Activated T-cell treated with anti-CD3 and anti-CD28 coated beads, Interleukin-2, amount 50 U/mL, for 24 hours (primary cell): ENCODE measurements at places on chromosomes 16 and 17.

- DNase-seq, result peak; percentile 85
Measured at GRCh38 chr17:76014100-76014924, 12.8 kb downstream of the EVPL start.

DNA sequence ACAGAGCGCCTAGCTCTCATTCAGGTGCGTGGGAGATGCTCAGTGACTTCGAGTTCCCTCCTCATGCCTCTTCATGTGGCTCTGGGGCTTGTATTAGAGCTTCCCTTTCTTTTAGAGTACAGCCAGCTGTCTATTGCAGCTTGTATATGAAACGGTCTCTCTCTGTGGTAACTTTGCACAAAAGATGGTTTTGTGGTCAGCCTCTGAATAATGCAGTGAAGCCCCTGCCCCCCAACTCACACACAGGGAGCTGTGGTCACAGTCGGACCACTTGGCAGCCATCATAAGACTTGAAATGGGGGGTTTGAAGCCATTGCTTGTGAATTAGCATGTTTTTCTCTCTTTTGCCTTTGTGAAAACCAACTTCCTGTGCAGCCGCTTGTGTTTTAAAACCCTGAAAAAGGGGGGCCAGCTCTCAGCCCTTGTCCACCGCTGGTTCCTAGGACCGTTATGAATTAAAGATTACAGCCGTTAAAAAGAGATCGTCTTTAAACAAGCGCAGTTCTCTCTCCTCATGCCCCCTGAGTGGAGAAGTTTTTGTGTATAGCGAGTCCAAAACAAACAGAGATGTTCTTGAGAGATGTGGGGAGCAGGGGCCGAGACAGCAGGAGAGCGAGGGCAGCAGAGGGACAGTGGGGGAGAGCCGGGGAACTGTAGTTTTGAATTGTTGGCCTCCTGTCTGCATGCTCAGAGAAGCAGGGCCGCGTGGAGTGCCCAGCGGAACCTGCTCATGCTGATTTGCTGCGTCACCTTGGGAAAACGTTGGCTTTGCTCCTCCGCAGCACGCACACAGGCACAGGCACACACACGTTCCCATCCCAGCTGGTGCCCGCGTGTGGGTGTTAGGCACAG is 199.0 kb downstream of the MSI2 start:
- peak; percentile 57 for DNase-seq

DNA sequence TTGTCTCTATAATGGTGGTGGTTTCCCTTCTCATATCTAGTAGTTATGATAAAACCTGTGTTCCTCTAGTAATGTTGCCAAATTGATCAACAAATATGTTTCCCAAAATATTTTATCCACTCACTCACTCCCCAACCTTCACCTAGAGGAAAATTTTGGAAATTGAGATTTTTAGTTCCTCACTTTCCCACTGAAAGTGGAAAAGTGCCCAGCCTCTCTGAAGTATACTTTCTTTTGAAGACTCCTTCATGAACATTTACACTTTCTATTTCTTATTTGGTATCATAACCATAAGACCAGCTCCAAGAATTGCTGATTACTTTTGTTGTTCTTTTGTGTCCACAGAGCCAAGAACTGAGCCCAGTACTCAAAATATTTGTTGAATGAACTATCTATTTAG is 5.1 kb upstream of the CENPV start:
- no peak for DNase-seq

GRCh38 chr17:50260501-50260911 is 13.8 kb upstream of the TMEM92 start:
- DNase-seq, result no peak

- DNase-seq, result peak; percentile 95
Measured at GRCh38 chr17:81859906-81860755, at the start of gene P4HB. TSS of gene P4HB (minus strand) at chr17:81860535. CDS start at chr17:81860471, 64 bp downstream.

DNA sequence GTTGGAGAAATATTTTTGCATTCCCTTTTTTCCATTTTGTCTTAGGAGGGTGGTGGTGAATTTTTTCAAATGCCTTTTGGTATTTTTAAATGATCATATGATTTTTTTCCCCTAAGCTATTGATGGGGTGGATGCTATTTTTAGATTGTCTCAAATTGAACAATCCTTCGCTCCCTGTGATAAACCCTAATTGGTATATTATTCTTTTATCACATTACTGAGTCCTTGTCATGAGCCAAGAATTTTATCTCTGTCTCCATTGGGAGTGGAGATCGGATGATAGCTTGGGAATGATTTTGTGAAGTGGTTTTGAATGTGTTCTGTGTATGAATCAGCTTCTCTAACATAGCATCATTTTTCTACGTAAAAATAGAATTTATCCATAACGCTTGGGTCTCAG is 15.4 kb downstream of the NECAB2 start:
- DNase-seq, result no peak

- peak; percentile 53 for DNase-seq
Measured at GRCh38 chr17:7552621-7553051, 3.8 kb downstream of the TNFSF12 start.

DNA sequence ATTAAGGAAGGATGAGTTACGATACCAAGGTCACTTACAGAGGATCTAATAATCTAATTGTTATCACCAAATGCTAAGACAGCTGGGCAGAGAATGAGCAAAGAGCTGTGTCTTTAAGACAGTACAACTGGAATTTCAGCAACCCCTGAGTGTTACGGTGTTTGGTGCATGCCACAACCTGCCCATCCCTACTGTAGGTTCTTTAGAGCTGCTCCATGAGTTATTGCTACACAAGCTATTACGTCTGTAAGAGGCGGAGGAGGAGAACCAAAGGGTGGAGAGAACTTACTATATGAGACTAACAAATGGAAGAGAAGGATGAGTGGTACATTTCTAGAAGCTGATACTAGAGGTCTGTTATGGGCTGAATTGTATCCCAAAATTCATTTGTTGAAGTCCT is 14.2 kb upstream of the C17orf78 start:
- DNase-seq, result no peak

- DNase-seq, result no peak
Measured at GRCh38 chr17:78359321-78359996, 418 bp downstream of the SOCS3 start.

DNA sequence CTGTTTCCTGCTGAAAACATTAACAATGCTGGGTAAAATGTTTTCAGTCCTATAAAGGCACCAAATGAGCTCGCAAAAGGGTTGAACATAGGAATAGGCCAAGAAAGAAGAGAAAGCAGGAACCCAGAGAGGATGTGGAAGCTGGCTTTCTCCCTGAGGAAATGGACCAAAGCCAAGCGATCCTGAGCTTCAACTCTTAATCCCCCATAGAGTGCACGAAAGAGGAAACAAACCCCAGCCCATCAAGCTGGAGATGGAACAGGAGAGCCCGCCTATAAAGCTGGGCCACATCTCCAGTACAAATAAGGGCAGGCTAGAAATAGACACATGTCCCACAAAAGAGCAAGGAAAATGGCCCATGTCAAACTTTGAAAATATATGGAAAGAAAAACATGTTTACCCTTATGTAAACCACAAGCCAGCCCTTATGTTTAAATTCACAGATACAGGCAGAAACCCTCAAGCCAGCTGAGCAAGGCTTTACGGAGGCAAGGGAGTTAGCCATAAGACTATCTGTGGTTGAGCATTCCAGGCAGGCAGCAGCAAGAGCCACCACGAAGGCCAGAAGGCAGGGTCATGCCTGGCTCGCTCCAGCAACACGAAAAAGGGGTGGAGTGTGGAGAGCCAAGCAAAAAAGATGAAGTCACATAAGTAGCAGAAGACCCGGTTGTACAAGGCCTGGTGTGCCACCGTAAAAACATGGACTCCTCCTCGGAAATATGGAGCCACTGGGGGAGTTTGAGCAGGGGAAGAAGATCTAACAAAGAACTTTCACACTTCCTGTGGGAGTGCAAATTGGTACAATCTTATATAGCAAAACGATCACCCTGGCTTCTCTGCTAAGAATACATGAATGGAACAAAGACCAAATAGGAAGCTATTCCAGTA is 27.8 kb downstream of the COPRS start:
- no peak for DNase-seq

GRCh38 chr17:32323811-32324491 is 18.0 kb downstream of the C17orf75 start:
- peak; percentile 36 for DNase-seq

DNA sequence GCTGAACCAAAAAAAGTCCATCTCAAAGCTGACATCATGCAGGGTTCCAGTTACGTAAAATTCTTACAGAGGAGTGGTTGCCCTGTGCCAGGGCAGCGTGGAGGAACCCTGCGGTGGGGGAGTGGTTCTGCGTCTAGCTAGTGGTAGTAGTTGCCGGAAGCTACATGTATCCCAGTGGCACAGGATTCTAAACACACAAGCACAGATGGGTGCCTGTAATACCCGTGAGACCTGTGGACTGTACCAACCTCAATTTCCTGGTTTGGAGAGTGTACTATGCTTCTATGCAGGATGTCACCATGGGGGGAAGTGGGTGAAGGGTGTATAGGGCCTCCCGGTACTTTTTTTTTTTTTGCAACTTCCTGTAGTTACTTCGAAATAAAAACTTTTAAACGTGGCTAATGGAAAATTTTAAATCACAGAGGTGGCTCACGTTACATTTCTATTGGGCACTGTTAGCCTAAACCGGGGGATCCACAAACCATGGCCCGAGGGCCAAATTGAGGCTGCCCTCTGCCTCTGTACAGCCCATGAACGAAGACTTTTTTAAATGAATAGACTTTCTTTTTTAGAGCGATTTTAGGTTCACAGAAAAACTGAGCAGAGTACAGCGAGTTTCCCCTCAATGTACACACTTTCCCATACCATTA is 38.5 kb downstream of the TBC1D16 start:
- peak; percentile 78 for DNase-seq

DNA sequence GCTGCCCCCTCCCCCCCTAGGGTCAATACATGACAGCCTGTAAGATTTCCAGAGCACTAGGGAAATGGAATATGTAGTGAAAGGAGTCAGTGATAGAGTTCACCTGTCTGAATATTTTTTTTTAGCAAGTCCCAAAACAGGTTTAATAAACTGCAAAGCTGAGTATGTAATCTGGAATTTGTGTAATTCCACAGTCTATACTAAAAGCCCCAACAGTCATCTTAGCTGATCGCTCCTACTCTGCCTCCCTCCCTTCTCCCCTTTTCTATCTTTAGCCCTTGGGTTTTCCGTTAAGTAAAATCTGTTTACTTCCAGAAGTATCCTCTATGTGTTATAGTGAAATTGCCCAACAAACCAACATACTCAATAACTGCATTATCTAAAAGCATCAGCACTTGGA is 3.5 kb downstream of the CDH13 start:
- no peak for DNase-seq

GRCh38 chr16:23131036-23131435 is 18.2 kb downstream of the USP31 start:
- no peak for DNase-seq

- DNase-seq, result no peak
Measured at GRCh38 chr16:17018585-17018939, 452.2 kb downstream of the XYLT1 start.

GRCh38 chr17:32276171-32276601 is 10.6 kb downstream of the RHBDL3 start:
- no peak for DNase-seq

- no peak for DNase-seq
Measured at GRCh38 chr16:66517586-66518263, 32.2 kb downstream of the TK2 start.

GRCh38 chr17:48023400-48024148 is 14.0 kb downstream of the COPZ2 start:
- DNase-seq, result peak; percentile 67

GRCh38 chr17:82241183-82241925 is 12.5 kb downstream of the SLC16A3 start:
- DNase-seq, result peak; percentile 67

DNA sequence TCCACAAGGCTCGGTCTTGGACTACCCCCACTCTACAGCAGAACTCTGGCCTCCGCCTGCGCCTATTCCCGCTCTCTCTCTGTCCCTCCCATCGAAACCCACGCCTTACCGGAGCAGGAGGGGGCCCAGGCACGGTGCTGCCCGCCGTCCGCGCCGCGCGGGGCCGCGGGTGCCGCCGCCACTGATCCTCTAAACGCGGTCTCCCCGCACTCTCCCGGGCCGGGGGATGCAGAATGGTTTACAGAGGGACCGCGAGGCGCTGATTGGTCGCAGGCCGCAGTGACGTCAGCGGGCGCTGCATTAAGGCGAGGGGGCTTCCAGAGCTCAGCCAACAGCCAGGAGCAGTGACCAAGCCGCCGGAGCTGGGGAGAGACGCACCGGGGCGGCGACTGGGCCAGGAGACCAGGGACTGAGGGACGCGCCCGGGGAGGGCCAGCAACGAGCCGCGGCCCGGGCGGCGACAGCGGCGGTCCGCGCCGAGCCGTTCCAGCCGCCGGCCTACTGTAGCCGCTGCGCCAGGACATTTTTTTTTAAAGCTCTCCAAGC is 747 bp upstream of the LHX1 start:
- DNase-seq, result no peak

DNA sequence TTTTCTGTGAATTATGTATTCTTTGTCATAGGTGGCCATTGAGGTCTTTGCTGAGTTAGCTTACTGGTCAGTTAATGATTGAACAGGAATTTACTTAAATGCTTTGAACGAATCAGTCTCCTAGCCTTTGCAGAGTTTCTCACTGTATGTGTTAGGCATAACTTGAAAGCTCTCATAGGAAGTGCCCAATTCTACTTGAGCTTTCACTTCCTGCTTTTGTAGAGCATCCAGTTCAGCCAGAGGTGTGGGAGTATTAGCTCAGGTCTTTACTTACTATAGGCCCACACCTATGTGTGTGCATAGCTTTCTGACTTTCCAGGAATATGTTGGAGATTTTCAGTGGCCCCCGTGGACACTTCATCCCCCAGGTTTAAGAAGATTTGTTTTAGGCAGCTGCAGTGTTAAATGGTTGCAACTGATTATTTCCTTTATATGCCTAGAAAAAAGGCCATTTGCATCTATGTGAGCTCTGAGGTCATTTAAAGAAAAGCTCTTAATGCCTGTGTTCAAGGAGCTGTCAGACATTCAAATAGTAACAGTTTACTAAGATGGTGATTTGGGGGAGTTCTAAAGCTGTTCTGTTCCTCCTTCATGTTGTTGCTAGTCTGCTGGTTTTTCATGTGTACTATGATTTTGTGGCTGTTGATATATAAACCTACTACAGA is 62.3 kb downstream of the PHKB start:
- DNase-seq, result no peak
